NCI-H2081 treated with DMSO at 0.1 percent for 48 hours (cell line): ENCODE measurements at places on chromosomes 6 and 20.

DNA sequence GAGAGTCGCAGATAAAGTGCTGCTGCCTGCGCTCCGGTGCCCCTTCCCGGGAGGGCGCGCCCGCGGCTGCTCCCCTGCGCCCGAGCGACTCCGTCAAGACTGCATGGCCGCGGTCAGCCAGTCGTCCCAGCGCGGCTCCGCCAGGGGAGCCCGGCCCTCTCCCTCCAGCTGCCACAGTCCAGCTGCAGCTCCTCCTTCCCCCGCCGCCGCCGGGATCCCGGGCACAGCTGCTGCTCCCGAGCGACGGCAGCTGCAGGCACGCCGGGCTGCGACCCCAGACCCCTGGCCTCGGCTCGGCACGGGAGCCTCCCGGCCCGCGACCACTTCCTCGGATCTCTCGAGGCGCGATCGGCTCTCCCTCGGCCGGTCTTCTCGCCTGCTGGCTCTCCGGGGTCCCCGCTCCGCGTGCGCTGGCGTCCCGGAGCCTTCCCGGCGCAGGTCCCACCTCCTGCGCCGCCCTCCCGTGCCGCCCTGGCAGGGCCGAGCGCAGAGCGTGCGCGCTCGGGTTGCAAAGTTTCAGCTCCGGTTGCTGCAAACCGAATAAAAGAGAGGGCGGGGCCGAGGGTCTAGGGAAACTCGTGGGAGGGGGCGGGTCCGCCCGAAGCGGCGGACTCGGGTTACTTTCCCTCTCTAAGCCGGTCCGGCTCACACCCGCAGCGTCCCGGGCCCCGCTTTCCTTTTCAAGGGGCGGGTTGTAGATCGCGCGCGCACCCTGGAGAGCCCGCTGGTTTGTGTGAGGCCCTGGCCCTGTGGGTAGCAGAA, at the start of gene CNKSR3:
Gene CNKSR3 (minus strand): TSS at position 542 of the 762 bp plus-strand sequence. CDS start 571 bp downstream, outside the sequence.
- DNase-seq: peak; percentile 76

- no peak for DNase-seq
Measured at GRCh38 chr6:143721642-143722041, 43.9 kb downstream of the PHACTR2 start.

GRCh38 chr20:47663354-47664067, 121.8 kb downstream of the SULF2 start:
- no peak for DNase-seq

DNA sequence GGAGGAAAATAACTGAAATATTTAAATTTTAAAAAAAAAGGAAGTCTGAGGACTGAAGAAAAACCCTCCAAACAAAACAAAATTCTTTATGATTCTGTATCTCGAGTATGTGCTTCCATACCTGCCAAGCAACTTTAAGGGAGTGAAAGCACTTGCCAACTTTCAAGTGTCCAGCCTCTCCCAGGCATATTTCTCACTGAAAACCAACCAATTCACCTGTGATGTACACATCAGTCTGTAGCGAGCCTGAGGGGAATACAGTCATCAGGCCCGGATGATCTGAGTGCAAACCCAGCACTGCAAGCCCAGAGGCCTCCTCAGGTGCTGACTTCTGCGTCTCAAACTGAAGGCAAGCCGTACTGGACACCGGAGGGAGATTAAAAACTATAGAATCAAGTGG, 164.8 kb upstream of the NT5E start:
- no peak for DNase-seq
